Left lung (tissue), 14 donors: ENCODE measurements at places on chromosomes 1 and 21. TPM values are rescaled to one million over a fixed set of nuclear protein-coding genes. Genes with fewer than 3 reads are reported as not detected.

- no peaks in the 10 kb centered on the region for H3K36me3 ChIP-seq
- no peak overlapping the region for H3K27ac ChIP-seq
- no peaks in the 10 kb centered on the region for H3K4me1 ChIP-seq
- no peak for DNase-seq
Measured at GRCh38 chr1:169941982-169942830, 48.5 kb upstream of the SCYL3 start.

DNA sequence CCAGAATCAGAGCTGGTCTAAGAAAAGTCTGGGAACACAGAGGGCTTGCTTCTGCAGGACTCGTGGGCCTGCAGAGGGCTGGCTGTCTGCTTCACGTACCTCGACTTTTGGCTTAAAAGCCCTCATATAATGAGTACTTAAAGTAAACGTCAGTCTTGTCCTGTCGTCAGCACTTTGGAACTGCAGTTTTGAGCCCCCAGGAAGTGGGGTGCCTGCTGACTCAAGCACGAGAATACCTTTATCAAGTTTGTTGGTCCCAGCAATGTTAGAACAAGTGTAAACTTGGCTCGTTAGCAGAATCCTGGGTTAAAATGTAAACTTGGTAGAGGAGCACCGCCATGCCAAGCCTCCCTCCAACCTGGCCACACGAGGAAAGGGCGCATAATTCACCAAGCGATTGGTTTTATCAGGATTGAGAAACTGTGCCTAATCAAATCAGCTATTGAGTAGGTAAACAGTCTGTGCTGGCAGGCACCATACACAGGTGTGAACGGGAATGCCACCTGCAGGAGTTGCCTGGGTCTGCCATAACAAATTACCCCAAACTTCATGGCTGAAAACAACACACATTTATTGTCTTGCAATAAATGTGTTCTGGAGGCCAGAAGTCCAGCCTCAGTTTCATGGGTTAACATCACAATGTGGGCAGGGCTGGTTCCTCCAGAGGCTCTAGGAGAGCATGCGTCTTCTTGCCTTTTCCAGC, 45.0 kb upstream of the FHAD1 start:
- peaks cover 30% of the 10 kb centered on the region for H3K4me1 ChIP-seq
- H3K36me3 ChIP-seq = no peaks in the 10 kb centered on the region
- H3K27me3 ChIP-seq = no peaks in the 10 kb centered on the region
- H3K27ac ChIP-seq = peak overlapping the region; percentile 1
- DNase-seq = no peak
- no peak overlapping the region for H3K4me3 ChIP-seq

Gene KCNT2
- polyA plus RNA-seq = 6.8 TPM

Gene CHAF1B
- polyA plus RNA-seq = 10.1 TPM

GRCh38 chr1:78586572-78586971, 33.7 kb upstream of the IFI44L start:
- no peak overlapping the region for H3K4me3 ChIP-seq
- H3K27ac ChIP-seq = no peak overlapping the region
- no peaks in the 10 kb centered on the region for H3K27me3 ChIP-seq
- DNase-seq = no peak
- H3K4me1 ChIP-seq = no peaks in the 10 kb centered on the region
